Skin of body (tissue), 3 donors: ENCODE measurements at places on chromosomes 11 and 22. TPM values are rescaled to one million over a fixed set of nuclear protein-coding genes. Genes with fewer than 3 reads are reported as not detected.

The P2RY6 gene
- 0.99 TPM for total RNA-seq

The ROM1 gene
- total RNA-seq = 1.5 TPM

The DTX4 gene
- total RNA-seq = 14.3 TPM

The CCDC116 gene
- total RNA-seq = 0.20 TPM

The PMM1 gene
- 13.9 TPM for total RNA-seq

The PDE2A gene
- 12.3 TPM for total RNA-seq

The RIBC2 gene
- 2.1 TPM for total RNA-seq

The ARVCF gene
- total RNA-seq = 15.1 TPM

The NRIP3 gene
- total RNA-seq = 0.39 TPM

The OR8G5 gene
- not detected for total RNA-seq

The IGF2 gene
- total RNA-seq = 467 TPM

The KRTAP5-8 gene
- 2.5 TPM for total RNA-seq

The RASD2 gene
- total RNA-seq = 0.30 TPM

The FAM111B gene
- 10.3 TPM for total RNA-seq

The DCDC1 gene
- total RNA-seq = 0.89 TPM

The CDC45 gene
- 6.0 TPM for total RNA-seq

The LINC01488 gene
- total RNA-seq = not detected

The FGF4 gene
- not detected for total RNA-seq

The SYT12 gene
- 1.3 TPM for total RNA-seq

The PANX3 gene
- not detected for total RNA-seq

The MICAL3 gene
- total RNA-seq = 28.2 TPM

The RCOR2 gene
- 2.1 TPM for total RNA-seq

The CHRM1 gene
- 0.69 TPM for total RNA-seq

The MUC5AC gene
- 0.39 TPM for total RNA-seq

The TTC12 gene
- total RNA-seq = 15.7 TPM

The OR5B21 gene
- not detected for total RNA-seq

The GGTLC2 gene
- total RNA-seq = not detected

The PACSIN3 gene
- 33.6 TPM for total RNA-seq

The CRYBB2 gene
- not detected for total RNA-seq

The TMEM191B gene
- 0.59 TPM for total RNA-seq

The YPEL4 gene
- total RNA-seq = 1.1 TPM

The MS4A4A gene
- 13.8 TPM for total RNA-seq

The PRDM11 gene
- total RNA-seq = 11.0 TPM

The FREY1 gene
- not detected for total RNA-seq

The OR52I1 gene
- not detected for total RNA-seq

The NCAM1 gene
- total RNA-seq = 26.8 TPM

The MRPL16 gene
- 24.7 TPM for total RNA-seq

The FRMD8 gene
- 24.6 TPM for total RNA-seq

The RFPL2 gene
- total RNA-seq = not detected

The DEFB131B gene
- not detected for total RNA-seq

The HSPB2 gene
- 3.2 TPM for total RNA-seq

The PACSIN2 gene
- total RNA-seq = 29.3 TPM

The ANO1 gene
- total RNA-seq = 6.8 TPM

The UBQLN3 gene
- 0.49 TPM for total RNA-seq

The RIN1 gene
- 3.6 TPM for total RNA-seq

The CD6 gene
- total RNA-seq = 0.39 TPM

The TENM4 gene
- 27.2 TPM for total RNA-seq

The MAPK8IP2 gene
- total RNA-seq = 1.6 TPM

The TP53I11 gene
- total RNA-seq = 11.1 TPM

The USP28 gene
- 33.6 TPM for total RNA-seq

The SLC15A3 gene
- total RNA-seq = 8.8 TPM

The H19 gene
- total RNA-seq = 7,961 TPM

The MUC6 gene
- total RNA-seq = under 0.01 TPM
